ENCODE measurements at places on chromosomes 1 and 21.

DNA sequence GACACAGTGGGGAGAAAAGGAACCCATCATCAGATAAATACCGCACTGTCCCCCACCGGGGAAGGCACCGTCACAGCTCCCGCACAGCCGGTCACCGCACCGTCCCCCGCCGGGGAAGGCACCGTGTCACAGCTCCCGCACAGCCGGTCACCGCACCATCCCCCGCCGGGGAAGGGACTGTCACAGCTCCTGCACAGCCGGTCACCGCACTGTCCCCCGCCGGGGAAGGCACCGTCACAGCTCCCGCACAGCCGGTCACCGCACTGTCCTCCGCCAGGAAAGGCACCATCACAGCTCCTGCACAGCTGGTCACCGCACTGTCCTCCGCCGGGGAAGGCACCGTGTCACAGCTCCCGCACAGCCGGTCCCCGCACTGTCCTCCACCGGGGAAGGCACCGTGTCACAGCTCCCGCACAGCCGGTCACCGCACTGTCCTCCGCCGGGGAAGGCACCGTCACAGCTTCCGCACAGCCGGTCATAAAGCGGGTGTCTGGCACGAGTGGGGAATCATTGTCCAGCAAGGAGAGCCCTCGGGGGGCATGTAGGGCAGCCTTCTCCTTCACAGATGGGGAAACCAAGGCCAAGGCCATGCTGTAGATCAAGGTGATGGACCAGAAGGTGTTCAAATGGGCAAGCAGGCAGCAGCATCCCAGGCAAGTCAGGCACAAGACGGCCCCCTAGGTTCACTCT, 280.1 kb downstream of the NPHP4 start:
- no peak for DNase-seq

DNA sequence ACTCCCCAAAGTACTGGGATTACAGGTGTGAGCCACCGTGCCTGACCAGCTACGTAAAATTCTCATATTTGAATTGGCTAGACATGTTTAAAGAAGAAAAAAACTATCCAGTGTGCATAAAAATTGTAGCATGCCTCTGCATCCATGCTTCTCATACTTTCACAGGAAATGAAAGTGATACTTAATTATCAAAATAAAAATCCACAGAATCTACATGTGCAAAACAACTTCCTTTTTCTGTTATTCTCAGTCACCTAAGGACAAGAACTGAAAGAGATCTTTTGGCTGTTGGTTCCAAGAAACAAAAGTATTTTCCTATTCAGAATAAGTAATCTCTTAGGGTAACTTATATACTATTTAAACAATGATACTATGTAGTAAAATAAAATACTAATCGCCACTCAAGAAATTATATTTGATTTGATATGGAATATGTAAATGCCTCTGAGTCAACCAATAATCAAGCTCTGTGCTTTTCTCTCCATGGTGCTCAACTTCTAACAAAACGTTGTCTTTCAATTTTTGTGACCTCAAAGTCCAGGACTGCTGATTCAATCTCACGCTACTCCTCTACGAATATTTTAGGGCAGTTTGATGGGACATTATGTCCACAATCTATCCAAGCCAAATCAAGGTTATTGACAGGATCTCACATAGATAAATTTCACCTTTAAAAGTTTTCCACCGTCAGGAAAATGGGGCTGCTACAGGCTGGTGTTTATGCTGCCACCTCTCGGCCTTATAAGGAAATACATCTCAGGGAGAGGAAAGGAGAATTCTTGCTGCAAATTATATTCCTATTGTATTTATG, 102.7 kb downstream of the ZNF281 start:
- peak; percentile 28 for DNase-seq

GRCh38 chr21:29184037-29184436, 53.6 kb downstream of the MAP3K7CL start:
- DNase-seq = no peak

GRCh38 chr1:65434760-65435159, 14.3 kb downstream of the LEPR start:
- no peak for DNase-seq

GRCh38 chr1:2829846-2830615, 28.5 kb upstream of the TTC34 start:
- no peak for DNase-seq

GRCh38 chr1:224637515-224637914, 21.4 kb downstream of the CNIH3 start:
- DNase-seq = peak; percentile 99

- DNase-seq = no peak
Measured at GRCh38 chr1:30692948-30693301, 30.5 kb downstream of the MATN1 start.

DNA sequence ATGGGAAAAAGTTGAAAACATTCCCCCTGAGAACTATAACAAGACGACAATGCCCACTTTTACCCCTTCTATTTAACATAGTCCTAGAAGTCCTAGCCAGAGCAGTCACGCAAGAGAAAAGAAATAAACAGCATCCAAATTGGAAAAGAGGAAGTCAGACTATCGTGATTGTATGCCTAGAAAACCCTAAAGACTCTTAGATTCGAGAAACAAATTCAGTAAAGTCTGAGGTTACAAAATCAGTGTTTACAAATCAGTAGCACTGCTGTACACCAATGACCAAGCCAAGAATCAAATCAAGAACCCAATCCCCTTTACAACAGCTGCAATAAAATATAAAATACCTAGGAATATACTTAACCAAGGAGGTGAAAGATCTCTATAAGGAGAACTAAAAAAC, 72.4 kb downstream of the POU2F1 start:
- DNase-seq = no peak

DNA sequence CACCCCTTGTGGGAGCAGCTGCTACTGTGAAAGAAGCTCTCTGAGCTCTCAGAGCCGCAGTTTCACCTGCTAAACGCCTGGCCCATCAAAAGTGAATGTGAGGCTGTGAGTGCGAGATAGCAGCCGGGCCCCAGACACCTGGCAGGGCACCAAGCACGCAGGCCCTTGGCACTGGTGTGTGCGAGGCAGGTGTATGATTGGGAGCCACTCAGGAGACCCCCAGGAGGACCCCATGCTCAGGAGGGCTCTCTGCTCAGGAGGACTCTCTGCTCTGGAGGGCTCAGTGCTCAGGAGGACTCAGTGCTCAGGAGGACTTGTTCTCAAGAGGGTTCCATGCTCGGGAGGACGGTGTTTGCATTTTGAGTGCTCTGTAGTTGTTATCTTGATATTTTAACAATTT, 14.3 kb upstream of the ADARB1 start:
- DNase-seq = no peak
